ENCODE measurements at places on chromosomes 7 and 10.
A peak's percentile ranks its signal among the peaks of the same experiment; 100 is the strongest.

DNA sequence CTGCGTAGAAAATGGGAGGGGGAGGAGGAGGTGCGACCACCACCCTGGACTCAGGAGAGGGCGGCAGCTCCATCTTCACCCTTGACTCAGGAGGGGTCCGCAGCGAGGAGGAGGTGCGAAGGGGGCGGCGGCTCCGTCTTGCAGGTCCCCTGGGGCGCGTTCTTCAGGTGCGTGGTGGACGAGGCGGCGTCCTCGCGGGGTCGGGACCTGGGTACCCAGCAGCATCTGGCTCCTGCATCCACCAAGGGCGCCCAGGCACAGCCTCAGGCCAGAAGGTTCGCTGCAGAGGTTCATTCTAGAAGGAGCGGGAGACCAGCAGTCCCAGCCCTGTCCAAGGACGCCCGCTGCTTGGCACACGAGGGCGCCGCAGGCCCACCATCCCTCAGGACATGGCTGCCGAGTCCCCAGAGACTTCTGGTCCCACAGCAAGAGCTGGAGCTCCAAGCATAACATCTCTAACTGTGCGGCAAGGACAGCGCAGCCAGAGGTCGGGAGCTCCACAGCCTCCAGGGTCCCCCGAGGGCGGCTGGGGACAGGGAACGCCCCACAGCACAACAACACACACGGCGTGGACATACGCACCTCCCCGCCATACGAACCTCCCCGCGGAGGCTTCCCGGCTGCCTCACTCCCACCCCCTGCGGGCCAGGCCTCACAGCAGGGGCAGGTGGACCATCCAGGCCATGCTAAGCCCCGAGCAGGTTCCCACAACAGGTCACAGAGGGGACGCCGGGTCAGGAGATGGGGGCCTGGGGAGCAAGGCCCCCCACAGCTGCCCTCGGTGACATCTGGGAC lies 16.8 kb upstream of the DPYSL4 start:
- no peak for DNase-seq

- DNase-seq = no peak
Measured at GRCh38 chr10:51733057-51733456, 33.7 kb upstream of the CSTF2T start.

GRCh38 chr10:124081547-124082140 lies 11.8 kb downstream of the CHST15 start:
- DNase-seq = no peak

DNA sequence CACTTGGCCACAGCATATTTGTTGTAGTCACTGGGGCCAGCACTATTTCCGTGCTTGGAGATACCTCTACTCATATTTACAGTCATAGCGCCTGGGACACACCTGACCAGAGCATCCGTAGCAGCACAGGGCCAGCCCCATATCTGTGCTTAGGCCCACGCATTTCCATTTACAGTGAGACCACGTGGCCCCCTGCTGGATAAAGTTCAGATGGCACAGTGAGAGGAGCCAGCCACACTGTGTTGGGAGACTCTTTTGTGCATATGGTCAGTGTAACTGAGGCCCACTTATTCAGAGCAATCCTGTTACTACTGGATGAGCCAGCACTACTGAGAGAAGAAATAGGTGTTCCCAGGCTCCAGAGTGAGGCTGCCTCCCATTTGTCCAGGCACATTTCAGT lies 455.3 kb downstream of the REEP3 start:
- DNase-seq = peak; percentile 13

DNA sequence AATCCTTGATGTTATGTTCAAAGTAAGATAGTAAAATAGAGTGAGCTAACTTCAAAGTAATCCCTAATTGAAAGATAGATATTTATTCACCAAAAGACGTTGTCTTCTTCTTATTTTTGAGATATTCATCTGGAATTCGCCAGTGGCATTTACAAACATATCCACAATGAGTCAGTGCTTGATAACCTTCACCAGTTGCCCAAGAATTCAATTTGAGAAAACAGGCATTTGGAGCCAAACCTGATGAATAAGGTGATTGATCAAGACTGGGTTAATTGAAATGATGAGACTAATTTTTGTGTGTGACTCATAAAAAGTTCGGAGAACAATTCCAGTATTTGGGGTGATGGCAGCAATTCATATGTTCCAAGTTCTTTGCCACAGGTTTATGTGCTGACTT lies 344.0 kb downstream of the ARL4A start:
- no peak for DNase-seq

DNA sequence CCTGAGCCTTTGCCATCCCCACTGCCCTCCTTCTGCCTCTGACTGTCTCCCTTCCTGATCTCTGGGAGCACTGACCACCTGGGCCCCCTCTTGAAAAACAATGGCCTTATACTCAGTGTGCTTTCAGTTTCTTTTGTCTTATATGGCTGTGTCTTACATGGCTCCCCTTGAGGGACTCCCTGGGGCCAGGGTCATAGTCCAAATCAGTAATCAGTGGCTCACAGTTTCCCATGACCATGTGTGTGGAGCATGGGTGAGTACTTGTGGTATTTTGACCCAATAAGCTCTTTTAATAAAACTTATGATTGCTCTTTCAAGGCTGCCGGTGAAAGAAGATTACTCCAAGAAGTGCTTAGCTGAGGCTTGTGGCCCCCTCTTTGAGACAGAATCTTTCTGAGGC lies 62.4 kb upstream of the PCBD1 start:
- DNase-seq = no peak

- DNase-seq = no peak
Measured at GRCh38 chr7:155789001-155789725, 23.1 kb downstream of the SHH start.

DNA sequence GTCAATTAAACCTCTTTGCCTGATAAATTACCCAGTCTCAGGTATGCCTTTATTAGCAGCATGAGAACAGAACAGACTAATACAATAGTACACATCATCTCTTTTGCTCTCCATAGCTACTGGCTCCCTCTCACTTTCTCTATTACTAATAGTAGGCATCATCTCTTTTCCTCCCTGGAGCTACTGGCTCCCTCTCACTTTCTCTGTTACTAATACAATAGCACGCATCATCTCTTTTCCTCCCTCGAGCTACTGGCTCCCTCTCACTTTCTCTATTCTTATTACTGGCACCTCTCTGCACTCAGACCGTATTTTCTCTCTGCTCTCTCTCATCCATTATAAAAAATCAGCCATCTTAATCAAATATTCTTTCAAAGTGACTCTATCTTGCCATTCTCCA lies 37.1 kb downstream of the SLC25A13 start:
- no peak for DNase-seq

DNA sequence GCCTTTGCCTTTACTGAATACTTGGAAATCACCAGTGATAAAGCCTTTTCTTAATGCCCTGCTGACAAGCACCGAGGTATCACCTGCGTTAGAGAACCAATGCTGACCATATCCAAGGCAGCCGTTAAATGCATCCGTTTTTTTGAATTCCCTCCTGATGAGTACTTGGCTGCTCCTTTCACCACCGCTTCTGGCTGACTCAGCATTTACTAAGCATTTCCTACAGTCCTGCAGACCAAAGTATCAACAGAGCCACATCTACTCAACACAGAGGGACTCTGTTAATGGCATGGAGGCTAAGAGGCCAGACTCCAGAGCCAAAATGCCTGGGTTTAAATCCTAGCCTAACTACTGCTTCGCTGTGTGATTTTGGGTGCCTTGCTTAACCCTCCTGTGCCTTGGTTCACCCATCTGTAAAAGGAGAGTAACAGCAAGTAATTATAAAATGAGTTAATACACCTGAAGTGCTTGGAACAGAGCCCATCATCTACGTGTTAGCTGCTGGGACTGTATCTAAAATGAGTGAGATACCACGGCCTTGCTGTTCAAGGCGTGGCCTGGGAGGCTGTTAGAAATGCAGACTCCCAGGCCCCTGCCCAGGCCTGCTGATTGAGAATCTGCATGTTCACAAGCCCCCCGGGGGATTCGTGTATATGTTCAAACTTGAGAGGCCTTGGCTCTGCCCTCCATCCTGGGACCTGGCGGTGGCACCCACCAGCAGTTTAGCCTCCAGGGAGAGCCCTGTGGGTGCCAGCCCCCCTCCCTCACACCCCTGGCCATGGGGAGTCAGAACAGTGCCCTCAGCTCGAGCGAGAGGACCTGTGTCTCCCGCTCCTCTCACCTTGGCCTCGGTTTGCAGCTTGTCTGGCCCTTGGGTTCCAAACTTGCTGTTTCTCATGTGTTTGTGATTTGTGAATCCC lies 30.8 kb upstream of the EFCAB10 start:
- DNase-seq = no peak

DNA sequence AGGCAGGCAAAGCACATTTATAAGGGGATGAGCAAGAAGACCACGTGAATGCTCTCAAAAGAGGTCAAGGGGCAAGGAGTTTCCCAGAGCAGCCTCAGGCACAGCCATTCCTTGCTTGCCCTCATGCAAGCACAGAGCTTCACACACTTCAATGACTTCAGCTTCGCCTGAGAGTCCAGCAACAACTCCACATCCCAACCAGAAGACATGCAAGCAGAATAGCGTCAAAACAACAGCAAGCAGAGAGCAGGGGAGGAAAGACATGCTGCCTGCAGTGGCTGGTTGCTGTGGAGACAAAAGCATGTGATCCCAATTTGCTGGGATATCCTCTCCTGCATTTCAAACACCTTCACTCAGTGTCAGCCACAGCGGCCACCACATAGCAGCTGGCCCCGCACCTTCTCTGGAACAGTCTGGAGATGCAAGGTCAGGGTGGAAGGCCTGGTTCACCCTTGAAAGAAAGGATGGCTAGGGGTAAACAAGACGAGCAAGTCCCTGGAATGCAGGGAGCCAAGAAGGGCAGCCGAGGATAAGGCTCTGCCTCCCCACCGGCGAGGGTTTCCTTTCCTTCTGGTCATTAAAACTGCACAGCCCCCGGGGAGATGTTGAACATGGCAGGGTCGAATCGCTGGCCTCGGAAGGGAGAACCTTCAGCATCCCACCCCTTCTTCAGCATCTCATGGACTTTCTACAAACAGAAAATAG lies 60.2 kb upstream of the CAMK2B start:
- no peak for DNase-seq

- no peak for DNase-seq
Measured at GRCh38 chr10:4459531-4459930, 366.5 kb upstream of the AKR1E2 start.

GRCh38 chr7:132149436-132150304 lies 426.6 kb downstream of the PLXNA4 start:
- no peak for DNase-seq
